Upper lobe of left lung (tissue), 6 donors: ENCODE measurements at places on chromosomes 5 and 9. TPM values are rescaled to one million over a fixed set of nuclear protein-coding genes. Genes with fewer than 3 reads are reported as not detected.

DNA sequence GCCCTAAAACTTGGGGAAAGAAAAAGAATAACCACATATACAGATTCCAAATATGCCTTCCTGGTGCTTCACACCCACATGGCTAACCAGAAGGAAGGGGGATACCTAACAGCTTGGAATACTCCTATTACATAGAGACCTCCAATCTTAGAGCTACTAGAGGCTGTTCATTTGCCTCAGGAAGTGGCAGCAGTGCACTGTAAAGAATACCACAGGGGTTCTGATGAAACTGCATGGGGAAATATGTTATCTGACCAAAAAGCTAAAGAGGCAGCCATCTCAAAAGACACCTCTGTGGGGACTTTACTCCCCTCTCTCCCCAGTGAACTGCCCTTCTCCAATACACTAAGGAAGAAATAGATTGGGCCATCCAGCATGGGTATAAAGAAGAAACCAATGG lies 66.4 kb downstream of the CDKN2A start:
- H3K27me3 ChIP-seq = no peaks in the 10 kb centered on the region
- no peaks in the 10 kb centered on the region for H3K4me1 ChIP-seq
- no peak for DNase-seq

GRCh38 chr5:90557391-90557790 lies 1.2 kb upstream of the ADGRV1 start:
- no peaks in the 10 kb centered on the region for H3K36me3 ChIP-seq
- no peak overlapping the region for H3K27ac ChIP-seq
- DNase-seq = no peak
- H3K27me3 ChIP-seq = peaks cover 11% of the 10 kb centered on the region

- no peak overlapping the region for H3K4me3 ChIP-seq
- H3K27ac ChIP-seq = no peak overlapping the region
- no peaks in the 10 kb centered on the region for H3K36me3 ChIP-seq
- H3K4me1 ChIP-seq = peaks cover 8% of the 10 kb centered on the region
- H3K27me3 ChIP-seq = no peaks in the 10 kb centered on the region
Measured at GRCh38 chr5:171521219-171521633, 101.8 kb downstream of the FGF18 start.

The CD180 gene
- total RNA-seq = 2.1 TPM

DNA sequence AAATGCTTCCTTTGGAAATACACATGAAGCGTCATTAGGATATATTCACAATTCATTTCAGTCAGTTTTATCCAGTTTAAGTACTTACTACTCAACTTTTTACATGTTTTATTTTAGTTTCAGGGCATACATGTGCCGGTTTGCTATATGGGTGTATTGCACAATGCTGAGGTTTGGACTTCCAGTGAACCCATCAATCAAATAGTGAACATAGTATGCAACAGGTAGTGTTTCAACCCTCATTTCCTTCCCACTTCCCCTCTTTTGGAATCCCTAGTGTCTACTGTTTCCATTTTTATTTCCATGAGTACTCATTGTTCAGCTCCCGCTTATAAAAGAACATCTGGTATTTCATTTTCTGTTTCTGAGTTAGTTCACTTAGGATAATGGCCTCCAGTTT lies 74.7 kb downstream of the TMEM161B start:
- peaks cover 32% of the 10 kb centered on the region for H3K36me3 ChIP-seq
- no peaks in the 10 kb centered on the region for H3K27me3 ChIP-seq
- no peak overlapping the region for H3K27ac ChIP-seq
- no peaks in the 10 kb centered on the region for H3K4me1 ChIP-seq
- DNase-seq = no peak

The OBP2B gene
- not detected for total RNA-seq

DNA sequence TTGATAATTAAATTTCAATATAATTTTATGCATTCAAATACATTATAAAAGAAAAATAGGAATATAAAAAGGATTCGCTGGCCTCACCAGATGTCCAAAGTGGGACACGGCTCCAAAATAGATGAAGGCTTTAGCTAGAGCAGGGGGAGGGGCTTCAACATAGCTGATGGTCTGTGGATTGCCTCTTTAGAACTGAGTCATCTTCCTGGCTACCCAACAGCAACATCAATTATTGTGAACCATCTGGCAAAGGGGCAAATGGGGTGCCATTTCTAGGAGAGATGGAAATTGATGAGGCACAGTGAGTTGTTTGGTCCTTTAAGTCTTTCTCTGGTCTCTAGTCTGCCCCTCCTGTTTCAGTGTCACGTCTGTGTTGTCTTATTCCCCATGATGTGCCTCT lies 44.2 kb upstream of the CD180 start:
- no peak overlapping the region for H3K4me3 ChIP-seq
- DNase-seq = no peak
- no peaks in the 10 kb centered on the region for H3K36me3 ChIP-seq
- peaks cover 13% of the 10 kb centered on the region for H3K4me1 ChIP-seq
